Liver (tissue), 10 donors: ENCODE measurements at places on chromosomes 16 and 17. TPM values are rescaled to one million over a fixed set of nuclear protein-coding genes. Genes with fewer than 3 reads are reported as not detected.

Gene CLDN7
- total RNA-seq, result 3.0 TPM

DNA sequence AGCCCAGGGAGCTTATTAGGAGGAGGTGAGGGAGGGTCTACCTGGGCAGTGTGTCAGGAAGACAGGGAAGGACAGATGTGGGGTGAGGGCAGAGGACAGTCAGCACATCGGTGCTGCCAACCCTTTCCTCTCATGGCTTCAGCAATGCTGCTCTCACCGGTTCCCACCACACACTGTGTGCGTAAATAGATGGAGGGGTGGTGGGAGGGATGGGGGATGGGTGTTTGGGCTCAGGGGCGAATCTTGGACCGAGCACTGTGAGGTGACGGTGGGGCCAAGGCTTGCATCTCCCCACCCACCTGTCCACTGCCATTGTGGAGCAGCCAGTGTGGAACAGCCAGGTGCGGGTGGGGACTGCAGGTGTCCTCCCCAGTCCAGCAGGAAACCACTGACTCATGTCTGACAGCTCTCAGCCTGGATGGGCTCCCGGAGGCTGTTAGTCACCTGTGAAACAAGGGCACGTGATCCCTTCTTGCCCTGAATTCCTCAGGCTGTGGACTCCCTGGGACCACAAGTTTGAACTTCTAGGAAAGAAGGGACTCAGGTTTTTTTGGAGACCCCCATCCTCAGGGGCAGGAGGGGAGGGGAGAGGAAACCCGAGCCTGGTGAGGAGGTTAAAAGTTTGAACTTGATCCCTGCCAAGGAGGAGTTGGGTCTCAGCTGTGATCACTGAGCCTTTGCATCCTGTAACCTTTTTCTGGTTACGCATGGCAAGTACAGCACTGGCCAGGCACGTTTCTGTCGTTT, 42.7 kb upstream of the SMPD3 start:
- H3K4me3 ChIP-seq, result no peak overlapping the region
- peaks cover 14% of the 10 kb centered on the region for H3K4me1 ChIP-seq
- no peaks in the 10 kb centered on the region for H3K36me3 ChIP-seq
- H3K27me3 ChIP-seq, result no peaks in the 10 kb centered on the region

DNA sequence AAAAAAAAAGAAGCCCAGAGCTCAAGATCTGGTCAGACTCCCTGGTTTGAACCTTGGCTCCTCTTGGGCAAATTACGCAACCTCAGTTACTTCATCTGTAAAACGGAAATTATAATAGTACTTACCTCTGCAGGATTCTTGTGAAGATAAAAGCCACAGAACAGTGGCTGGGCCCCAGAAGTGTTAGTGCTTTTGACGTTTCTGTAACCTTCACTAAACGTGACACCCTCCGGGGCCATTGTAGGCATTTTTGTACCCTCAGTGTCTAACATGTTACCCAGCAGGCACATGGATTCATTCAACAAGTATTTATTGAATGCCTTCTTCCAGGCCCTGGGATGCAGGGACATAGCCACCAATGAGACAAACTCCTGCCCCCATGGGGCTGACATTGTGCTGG, 58.0 kb downstream of the PITPNC1 start:
- H3K27me3 ChIP-seq, result no peaks in the 10 kb centered on the region
- no peak for DNase-seq
- no peak overlapping the region for H3K4me3 ChIP-seq
- no peak overlapping the region for H3K27ac ChIP-seq
- H3K36me3 ChIP-seq, result no peaks in the 10 kb centered on the region

Gene KRTAP4-6
- not detected for total RNA-seq

Gene ADAD2
- total RNA-seq, result not detected

GRCh38 chr17:7217113-7217987, 2.3 kb downstream of the DLG4 start:
- H3K4me3 ChIP-seq, result no peak overlapping the region
- peaks cover 51% of the 10 kb centered on the region for H3K4me1 ChIP-seq
- H3K27me3 ChIP-seq, result no peaks in the 10 kb centered on the region
- H3K36me3 ChIP-seq, result no peaks in the 10 kb centered on the region

DNA sequence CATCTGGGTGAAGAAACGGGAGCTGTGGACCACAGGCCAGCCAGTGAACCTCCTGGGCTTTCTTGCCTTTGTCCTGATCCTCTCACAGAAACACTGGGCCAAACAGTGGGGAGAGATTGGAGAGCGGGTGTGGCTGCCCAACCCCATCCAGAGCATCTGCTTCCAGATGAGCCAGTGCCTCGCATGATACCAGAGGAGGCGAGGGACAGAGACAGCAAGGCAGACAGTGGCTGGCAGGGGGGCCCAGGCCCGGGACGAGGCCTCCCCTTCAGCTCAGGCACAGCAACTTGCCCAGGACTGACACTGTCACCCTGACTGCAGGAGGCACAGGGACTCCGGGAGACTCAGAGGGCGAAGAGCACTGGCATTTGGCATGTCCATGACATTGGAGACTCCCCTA, 12.0 kb downstream of the ARHGEF15 start:
- DNase-seq, result no peak
- H3K36me3 ChIP-seq, result no peaks in the 10 kb centered on the region
- H3K4me1 ChIP-seq, result peaks cover 4% of the 10 kb centered on the region
- no peaks in the 10 kb centered on the region for H3K27me3 ChIP-seq

DNA sequence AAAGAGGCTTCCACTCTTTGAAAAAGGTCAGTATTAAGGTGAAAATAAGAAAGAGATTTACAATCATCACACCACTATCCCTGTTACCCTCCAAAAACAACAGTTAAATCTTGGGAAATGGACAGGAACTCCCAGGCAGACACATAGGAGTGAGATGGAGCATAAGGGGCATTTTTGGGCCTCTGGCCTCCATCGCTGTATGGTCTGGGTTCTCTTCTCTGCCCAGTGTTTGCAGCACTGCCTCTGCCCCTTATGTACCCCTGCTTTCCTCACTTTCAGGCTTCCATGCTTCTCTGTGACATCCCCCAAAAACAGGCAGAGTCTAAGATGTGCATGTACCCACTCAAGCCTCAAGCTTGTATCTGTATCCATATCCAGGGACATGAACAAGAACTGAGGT, 630 bp upstream of the HOXB2 start:
- DNase-seq, result no peak
- H3K4me1 ChIP-seq, result peaks cover 3% of the 10 kb centered on the region
- H3K36me3 ChIP-seq, result no peaks in the 10 kb centered on the region
- no peak overlapping the region for H3K4me3 ChIP-seq
- H3K27ac ChIP-seq, result peak overlapping the region; percentile 61

Gene HEATR9
- not detected for total RNA-seq

Gene CEMP1
- 0.17 TPM for total RNA-seq

GRCh38 chr16:73040136-73040535, 7.8 kb downstream of the ZFHX3 start:
- H3K27me3 ChIP-seq, result no peaks in the 10 kb centered on the region
- H3K27ac ChIP-seq, result no peak overlapping the region
- DNase-seq, result no peak
- H3K36me3 ChIP-seq, result no peaks in the 10 kb centered on the region
